BE2C (cell line): ENCODE measurements at places on chromosomes 1 and 21.

GRCh38 chr1:201715801-201716741 is 112.9 kb upstream of the IPO9 start:
- DNase-seq: no peak

DNA sequence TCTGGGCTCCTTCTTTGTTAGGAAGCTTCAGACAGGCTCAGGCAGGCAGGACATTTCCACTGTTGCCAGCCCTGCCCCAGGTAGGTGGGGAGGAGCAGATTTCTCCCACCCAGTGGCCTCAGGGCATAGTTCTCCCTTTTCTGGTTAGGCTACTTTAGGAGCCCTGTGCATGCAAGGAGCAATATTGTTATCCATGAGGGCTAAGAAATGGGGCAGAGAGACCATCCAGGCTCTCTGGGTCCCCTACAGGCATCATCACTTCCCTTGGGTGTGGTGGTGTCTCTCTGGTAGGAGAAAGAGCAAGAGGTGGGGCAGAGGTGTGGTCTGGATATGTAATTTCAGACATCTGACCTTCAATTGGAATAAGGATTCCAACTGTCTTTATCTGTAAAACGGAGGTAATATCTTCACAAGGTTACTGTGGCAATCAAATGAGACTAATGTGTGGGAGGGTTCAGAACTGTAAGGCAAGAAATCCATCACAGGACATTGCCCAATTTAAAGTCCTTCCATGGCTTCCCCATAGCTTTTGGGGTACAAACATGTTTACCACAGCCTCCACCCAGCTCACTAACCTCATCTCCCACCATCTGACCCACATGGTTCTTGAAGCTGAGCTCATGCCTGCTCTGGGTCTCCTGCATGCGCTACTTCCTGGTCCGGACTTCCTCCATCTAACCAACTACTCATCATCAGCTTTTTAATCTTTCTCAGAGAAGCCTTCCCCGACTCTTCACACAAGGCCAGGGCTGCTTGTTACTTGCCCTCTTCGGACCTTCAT is 26.1 kb downstream of the PCAT6 start:
- DNase-seq: no peak

DNA sequence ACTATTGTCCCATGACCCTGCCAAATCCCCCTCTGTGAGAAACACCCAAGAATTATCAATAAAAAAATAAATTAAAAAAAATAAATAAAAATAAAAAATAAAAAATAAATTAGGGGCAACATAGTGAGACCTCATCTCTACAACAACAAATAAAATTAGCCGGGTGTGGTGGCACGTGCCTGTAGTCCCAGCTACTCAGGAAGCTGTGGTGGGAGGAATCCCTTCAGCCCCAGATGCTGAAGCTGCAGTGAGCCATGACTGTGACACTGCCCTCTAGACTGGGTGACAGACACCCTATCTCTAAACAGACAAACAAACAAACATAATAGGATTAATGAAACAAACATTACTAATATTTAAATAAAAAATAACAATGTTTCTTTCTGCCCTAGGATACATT is 34.3 kb downstream of the MRPL37 start:
- no peak for DNase-seq

DNA sequence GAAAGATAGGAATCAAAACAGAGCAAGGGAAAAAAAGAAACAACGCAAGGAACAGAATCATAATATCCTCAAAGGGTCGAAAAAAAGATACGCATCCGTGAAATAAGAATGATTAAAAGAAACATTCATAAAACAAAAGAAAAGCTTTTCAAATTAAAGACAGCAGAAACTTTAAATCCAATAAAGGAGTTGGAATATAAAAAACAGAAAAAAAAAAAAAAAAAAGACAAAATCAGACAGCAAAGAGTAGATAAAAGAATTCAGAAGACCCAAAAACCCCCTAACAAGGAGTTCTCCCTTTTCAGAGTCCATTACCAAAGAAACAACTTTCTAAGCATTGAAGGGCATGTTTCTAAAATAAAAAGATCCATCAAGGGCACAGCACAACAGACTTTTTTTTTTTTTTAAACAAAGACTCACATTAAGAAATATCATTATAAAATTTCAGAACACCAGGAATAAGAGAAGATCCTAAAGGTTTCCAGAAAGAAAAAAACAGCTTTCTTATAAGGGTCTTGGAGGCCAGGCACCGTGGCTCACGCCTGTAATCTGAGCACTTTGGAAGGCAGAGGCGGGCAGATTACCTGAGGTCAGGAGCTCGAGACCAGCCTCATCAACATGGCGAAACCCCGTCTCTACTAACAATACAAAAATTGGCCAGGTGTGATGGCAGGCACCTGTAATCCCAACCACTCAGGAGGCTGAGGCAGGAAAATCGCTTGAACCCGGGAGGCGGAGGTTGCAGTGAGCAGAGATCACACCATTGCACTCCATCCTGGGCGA is 44.7 kb downstream of the ENAH start:
- DNase-seq: no peak
